ENCODE measurements at places on chromosomes 7 and 10.

- DNase-seq = no peak
Observed at GRCh38 chr7:158683541-158683940, 21.1 kb downstream of the NCAPG2 start.

DNA sequence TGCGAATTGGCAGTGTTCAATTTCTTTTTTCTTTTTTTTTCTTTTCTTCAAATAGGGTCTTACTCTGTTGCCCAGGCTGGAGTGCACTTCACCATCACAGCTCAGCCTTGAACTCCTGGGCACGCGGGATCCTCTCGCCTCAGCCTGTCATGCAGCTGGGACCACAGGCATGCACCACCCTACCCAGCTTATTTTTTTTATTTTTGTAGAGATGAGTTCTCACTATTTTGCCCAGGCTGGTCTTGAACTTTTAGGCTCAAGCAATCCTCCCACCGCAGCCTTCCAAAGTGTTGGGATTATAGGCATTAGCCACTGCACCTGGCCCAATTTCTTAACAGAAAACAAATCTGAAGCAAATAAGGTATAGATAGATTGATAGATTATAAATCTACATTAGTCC, 69.3 kb downstream of the SKIDA1 start:
- DNase-seq = no peak

- DNase-seq = no peak
Observed at GRCh38 chr7:50718311-50718710, 64.4 kb downstream of the GRB10 start.

DNA sequence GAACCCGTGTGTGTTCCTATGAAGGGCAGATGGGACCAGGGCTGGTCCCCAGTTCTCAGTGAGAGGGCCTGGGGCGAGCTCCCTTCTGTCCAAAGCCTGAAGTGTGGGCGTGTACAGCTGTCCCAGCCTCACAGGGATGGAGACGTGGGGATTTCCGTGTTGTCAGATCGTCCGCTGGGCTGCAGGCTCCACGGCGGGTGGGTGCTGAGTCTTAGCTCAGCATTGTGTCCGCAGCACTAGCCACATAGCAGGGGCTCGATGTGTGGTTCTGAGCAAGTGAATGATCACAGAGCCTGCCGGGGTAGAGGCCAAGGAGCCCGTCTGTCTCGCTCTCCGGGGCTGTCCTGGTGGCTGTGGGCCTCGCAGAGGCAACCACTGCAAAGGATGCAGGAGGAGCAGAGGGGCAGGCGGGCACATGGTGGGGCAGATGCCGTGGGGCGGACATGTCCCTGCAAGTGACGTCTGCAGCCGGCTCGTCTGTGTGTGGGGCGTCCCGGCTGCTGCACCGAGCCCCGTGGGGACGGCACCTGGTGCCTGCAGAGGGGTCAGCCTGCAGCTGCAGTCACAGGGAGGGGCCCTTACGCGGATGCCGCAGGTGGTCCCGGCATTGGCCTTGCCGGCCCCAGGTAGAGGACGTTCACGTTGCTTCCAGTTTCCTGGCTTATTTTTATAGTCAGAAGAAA, 30.9 kb downstream of the FAM20C start:
- DNase-seq = no peak

GRCh38 chr7:36314491-36314890, 75.2 kb upstream of the ANLN start:
- no peak for DNase-seq

DNA sequence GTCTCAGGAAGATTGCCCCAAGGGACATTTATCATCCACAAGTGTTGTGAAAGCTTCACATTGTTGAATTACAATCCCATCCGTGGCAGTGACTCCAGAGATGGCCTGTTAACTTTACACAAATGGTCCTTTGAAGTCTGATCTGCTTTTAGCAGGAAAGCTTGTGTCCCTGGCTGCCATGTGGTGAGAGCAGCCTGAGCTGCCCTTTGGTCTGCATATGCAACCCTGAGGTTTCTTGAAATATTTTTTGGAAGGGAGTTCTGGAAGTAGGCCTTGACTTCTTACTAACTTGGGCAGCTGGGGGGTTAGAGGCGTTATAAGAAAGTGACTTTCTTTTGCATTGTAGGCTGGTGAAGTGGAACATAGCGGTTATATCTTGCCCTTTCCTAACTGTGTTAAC, 41.3 kb upstream of the FAM180A start:
- no peak for DNase-seq

DNA sequence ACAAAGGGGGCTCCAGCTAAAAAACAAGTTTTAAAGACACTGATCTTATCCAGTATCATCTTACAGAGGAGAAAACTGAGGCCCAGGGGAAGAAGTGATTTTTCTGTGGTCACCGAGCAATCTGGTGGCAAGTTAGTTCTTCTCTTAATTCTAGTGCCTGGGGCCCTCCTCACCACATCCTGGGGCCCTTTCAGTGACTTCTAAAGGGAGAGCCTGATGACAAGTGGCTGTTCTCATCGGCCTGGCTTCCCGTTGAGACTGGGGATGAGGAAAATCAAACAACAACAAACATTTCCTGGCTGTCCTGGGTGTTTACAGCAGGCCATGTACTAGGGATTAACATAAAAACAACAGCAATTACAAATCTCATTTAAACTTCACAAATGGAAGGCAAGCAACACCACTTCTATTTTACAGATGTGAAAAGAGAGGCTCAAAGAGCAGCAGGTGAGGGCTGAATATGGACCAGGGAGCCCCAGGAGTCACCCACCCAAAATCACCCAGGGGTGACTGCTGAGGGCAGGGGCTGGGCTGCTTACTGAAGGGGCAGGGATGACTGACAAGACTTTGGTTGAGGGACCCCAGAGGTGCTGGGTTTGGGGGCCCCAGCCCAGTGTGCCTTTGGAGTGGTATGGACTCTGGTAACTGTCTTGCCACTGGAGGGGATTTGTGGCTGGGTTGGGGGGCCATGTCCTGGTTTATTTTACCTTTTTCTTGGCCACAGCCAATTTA, 24.7 kb upstream of the MTPAP start:
- no peak for DNase-seq

GRCh38 chr10:98141484-98142073, 7.1 kb downstream of the R3HCC1L start:
- DNase-seq = no peak

DNA sequence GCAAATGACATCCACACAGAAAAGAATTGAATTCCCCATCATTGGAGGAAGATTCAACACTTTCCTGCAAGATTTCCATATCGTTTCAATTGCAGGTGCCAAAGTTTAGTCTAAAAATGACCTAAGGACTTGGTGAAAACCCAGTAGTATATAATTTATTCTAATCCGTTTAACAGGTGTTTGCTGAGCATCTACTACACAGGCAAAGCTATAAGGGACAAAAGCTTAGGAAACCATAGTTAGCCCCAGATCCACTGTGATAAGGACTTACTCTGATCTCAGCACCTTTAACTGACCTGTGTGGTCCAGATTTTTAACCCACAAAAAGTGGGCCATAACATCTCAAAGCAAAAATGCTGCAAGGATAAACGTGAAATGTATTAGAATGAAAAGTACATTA, 19.1 kb downstream of the UBE2H start:
- DNase-seq = no peak

- no peak for DNase-seq
Observed at GRCh38 chr10:88731296-88731695, 25.2 kb downstream of the LIPK start.

GRCh38 chr7:69942573-69942972, 344.3 kb downstream of the AUTS2 start:
- DNase-seq = no peak

GRCh38 chr10:118324140-118324539, 18.0 kb downstream of the FAM204A start:
- DNase-seq = no peak

DNA sequence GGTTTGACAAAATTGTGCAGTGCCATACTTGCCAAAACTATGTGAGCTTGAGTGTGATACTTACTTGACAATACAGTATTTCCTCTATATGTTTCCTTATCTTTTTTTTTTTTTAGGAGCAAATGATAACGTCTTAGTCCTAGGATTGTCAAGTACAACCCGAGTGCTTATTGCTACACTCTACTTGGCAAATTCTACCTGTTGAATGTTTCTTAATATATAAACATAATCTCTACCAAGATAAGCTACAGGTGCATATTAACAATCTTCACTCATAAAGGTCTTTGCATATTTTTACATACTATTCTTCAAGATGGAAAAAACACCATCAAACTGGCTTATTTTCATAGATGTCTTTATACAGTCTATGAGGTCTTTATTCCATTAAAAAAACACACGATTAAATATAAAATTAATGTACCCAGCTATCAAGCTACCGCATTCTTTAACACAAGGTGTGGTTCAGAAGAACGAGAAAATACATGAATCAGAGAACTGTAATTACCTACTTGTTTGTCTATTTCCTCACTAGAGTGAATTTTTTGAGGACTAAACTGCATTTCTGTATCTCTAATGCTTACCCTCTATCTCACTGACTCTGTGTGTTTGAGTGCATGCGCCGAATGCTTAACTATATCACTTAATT, 76.1 kb upstream of the PDSS1 start:
- DNase-seq = no peak

DNA sequence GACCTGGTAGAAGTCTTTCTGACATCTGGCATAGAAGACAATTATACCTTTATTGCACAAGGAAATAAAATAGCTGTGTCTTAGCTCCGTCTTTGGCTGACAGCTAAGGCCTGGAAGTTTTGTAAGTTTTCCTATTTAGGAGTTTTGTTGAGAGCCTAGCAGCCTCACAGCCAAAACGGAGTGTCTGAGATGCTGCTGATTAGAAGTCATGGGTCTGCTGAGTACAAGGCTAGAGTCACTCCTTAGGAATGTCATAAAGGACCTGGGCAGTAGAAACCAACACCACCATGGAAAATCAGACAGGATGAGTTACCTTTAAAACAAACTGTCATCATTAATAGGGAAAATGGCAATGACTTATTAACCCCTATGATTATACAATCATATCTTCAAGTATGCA, 442.5 kb downstream of the KCNMA1 start:
- no peak for DNase-seq

- DNase-seq = no peak
Observed at GRCh38 chr10:24207341-24207740, 1.6 kb upstream of the KIAA1217 start.

GRCh38 chr10:61655335-61655851, 7.3 kb upstream of the CABCOCO1 start:
- DNase-seq = no peak

DNA sequence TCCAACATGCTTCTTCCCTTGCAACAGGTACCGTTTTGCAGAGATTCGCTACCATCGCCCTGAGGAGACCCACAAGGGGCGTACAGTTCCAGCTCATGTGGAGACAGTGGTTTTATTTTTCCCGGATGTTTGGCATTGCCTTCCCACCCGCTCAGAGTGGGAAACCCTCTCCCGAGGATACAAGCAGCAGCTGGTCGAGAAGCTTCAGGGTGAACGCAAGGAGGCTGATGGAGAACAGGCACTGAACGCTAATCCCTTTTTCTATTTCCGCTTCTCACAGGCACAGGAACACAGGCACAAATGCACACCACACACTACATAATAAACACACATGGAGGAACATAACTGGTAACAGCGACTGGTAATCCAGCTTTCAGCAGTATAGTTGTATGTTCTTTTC, 35.2 kb downstream of the CCAR1 start:
- DNase-seq = no peak

DNA sequence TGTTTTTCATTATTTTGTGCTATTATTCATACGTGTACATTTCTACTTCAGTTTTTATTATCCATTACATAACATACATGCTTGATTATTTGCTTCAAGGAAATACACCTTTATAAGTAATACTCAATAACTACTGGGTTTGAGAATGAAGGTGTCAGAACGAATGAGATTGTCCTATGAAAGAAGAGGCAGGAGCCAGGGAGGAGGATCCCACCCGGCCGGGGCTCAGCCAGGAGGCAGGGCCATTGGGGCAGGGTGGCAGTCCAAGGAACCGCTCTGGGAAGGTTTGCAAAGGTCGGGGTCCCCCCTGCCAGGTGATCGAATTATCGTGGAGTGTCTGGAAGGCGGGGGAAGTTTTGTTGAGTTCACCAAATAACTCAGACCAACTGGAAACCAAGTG, 9.1 kb downstream of the TRIM56 start:
- no peak for DNase-seq

- no peak for DNase-seq
Observed at GRCh38 chr7:18541181-18541870, 45.8 kb downstream of the HDAC9 start.

DNA sequence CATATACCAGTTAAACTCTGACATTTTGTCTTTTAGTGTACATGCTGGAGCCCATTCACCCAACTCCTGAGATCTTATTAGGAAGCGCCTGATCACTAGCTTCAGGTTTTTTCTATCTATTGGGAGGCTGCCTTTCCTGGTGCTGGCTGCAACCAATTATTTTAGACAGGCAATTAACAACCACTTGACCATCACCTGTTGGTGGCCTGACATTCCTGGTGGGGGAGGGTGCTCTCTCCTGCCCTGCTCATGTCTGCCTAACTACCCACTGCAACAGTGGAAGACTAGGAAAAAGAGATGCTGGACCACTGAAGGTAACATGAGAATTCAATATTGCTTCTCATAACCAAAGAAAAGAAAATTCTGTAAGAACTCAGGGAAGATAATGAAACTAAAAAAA, 190.3 kb upstream of the GRM3 start:
- no peak for DNase-seq

DNA sequence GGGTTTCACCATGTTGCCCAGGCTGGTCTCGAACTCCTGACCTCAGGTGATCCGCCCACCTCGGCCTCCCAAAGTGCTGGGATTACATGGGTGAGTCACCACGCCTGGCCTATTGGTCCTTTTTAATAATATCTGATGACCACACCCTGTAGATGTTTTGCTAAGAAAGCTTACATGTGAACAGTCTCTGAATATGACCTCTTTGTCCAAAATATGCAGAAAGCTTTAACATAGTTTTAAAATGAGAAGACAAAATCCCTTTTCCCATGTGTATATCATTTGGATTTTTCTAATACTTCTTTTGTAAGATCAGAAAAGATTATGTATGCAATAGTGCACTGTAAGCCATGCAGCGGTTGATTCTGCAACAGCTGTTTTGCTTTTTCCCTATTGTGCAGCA, 38.5 kb downstream of the MCU start:
- no peak for DNase-seq

GRCh38 chr10:99431190-99431760, 851 bp upstream of the GOT1 start:
- DNase-seq = no peak

GRCh38 chr10:106242301-106242700, 922.2 kb downstream of the SORCS1 start:
- no peak for DNase-seq

GRCh38 chr10:90023950-90024349, 322.6 kb downstream of the KIF20B start:
- no peak for DNase-seq

- no peak for DNase-seq
Observed at GRCh38 chr10:86065711-86066251, 300.8 kb downstream of the GRID1 start.

- no peak for DNase-seq
Observed at GRCh38 chr10:78895469-78895868, 173.3 kb upstream of the ZMIZ1 start.
